PC-9 (cell line): ENCODE measurements at places on chromosomes 7 and 10. TPM values are rescaled to one million over a fixed set of nuclear protein-coding genes. Genes with fewer than 3 reads are reported as not detected.

- no peaks in the 10 kb centered on the region for H3K36me3 ChIP-seq
- no peak overlapping the region for H3K4me3 ChIP-seq
- H3K27ac ChIP-seq: peak overlapping the region; percentile 99
- H3K27me3 ChIP-seq: no peaks in the 10 kb centered on the region
Measured at GRCh38 chr7:101125989-101126650, 784 bp upstream of the SERPINE1 start.

DNA sequence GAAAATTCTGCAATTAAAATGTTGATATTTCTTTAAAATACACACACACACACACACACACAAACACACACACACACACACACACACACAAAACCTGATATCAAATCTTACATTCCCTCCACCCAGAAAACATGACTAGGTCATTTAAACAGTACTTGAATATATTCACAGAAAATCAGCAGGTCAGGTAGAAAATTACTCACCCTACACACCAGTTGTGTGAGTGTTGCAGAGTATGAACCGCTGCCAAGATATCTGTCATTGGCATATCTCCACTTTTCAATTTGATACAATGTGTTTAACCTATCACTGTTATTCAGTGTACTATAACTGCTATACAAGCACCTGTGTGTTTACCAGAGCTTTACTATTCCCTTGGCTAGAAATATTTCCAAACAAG lies 283.6 kb upstream of the LRRTM3 start:
- H3K4me1 ChIP-seq: no peaks in the 10 kb centered on the region
- no peak for DNase-seq
- no peaks in the 10 kb centered on the region for H3K36me3 ChIP-seq
- H3K27ac ChIP-seq: no peak overlapping the region

GRCh38 chr10:73444457-73444856 lies 11.1 kb upstream of the MSS51 start:
- H3K27ac ChIP-seq: no peak overlapping the region
- DNase-seq: no peak
- no peak overlapping the region for H3K4me3 ChIP-seq
- no peaks in the 10 kb centered on the region for H3K4me1 ChIP-seq
- no peaks in the 10 kb centered on the region for H3K27me3 ChIP-seq

DNA sequence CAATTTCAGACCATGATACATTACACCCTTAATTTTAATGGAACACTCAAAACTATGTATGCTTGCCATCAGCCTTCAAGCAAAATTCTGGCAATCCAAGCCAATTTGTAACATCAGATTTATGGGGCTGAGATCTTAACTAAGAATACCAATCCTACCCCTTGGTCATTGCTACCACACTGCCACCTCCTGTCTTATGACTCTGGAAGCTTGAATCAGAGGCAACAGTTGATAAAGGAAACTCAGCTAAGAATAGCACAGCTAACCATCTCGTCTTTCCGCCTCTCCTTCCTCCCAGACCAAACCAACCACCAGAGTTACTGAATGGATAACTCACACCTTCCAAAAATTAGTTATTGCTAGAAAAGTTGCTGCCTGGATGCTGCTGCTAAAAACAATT lies 7.4 kb downstream of the IGF2BP3 start:
- peaks cover 54% of the 10 kb centered on the region; the same call in 1 of the 2 replicates for H3K36me3 ChIP-seq
- peaks cover 47% of the 10 kb centered on the region for H3K4me1 ChIP-seq
- peak; percentile 17 for DNase-seq
- peak overlapping the region; percentile 92; the same call in 1 of the 2 replicates for H3K27ac ChIP-seq
- no peaks in the 10 kb centered on the region for H3K27me3 ChIP-seq
- H3K4me3 ChIP-seq: peak overlapping the region; percentile 30; the same call in 1 of the 2 replicates

- no peak overlapping the region for H3K27ac ChIP-seq
- no peaks in the 10 kb centered on the region for H3K4me1 ChIP-seq
- DNase-seq: no peak
Measured at GRCh38 chr10:68284062-68285001, 47.5 kb upstream of the HNRNPH3 start.

DNA sequence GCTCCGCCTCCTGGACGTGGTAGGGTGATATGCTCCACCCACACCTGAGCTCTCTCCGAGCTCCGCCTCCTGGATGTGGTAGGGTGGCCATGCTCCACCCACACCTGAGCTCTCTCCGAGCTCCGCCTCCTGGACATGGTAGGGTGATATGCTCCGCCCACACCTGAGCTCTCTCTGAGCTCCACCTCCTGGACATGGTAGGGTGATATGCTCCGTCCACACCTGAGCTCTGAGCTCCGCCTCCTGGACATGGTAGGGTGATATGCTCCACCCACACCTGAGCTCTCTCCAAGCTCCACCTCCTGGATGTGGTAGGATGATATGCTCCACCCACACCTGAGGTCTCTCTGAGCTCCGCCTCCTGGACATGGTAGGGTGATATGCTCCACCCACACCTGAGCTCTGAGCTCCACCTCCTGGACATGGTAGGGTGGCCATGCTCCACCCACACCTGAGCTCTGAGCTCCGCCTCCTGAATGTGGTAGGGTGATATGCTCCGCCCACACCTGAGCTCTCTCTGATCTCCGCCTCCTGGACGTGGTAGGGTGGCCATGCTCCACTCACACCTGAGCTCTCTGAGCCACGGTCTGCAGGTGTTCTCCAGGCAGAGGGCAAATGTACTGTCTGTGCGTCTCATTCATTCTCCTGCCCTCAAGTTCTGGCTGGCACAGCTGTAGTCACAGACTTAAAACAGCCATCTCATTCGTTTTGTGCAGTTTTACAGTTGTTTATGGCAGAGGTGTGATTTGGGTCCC lies 252.4 kb downstream of the DIP2C start:
- H3K4me3 ChIP-seq: no peak overlapping the region
- no peaks in the 10 kb centered on the region for H3K36me3 ChIP-seq
- H3K27ac ChIP-seq: no peak overlapping the region
- peaks cover 26% of the 10 kb centered on the region; the same call in 1 of the 2 replicates for H3K27me3 ChIP-seq
- no peak for DNase-seq
- H3K4me1 ChIP-seq: no peaks in the 10 kb centered on the region

DNA sequence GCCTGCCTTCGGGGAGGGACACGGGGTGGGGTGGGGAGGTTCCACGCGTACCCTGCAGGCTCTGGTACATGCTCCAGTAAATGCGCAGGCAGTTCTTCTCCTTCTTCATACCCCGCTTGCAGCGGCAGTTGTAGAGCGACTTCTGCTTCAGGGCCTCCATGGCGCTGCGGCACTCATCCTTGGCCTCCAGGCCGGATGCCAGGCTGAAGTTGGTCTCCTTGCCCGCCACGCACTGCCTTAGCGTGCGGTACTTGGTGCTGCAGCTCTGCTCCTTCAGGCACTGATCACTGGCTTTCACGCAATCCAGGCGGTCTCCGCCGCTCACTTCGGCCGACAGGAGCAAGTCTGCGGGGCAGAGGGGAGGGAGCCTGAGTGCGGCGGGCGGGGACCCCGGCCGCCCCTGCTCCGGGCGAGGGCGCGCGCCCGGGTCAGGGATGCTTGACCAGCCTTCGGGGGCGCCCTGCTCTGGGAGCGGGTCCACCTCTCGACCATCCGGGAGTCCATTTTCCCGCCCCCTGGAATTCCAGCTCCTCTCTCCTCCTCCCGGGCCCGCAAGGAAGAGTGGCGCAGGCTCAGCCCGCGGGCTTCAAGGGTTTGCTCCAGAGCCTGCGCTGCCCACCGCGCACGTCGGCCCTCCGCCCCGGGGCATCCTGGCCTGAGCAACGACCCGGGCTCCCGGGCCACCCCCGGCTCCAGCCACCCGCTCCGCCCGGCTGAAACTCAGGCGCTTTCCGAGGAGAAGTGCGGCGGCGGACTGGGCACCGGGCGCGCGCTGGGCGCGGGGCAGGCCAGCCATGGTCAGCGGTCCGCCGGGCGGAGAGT lies 2.0 kb downstream of the GFRA1 start:
- no peak for DNase-seq
- no peak overlapping the region for H3K27ac ChIP-seq
- no peaks in the 10 kb centered on the region for H3K4me1 ChIP-seq
- no peaks in the 10 kb centered on the region for H3K36me3 ChIP-seq
- H3K4me3 ChIP-seq: no peak overlapping the region
- H3K27me3 ChIP-seq: no peaks in the 10 kb centered on the region

DNA sequence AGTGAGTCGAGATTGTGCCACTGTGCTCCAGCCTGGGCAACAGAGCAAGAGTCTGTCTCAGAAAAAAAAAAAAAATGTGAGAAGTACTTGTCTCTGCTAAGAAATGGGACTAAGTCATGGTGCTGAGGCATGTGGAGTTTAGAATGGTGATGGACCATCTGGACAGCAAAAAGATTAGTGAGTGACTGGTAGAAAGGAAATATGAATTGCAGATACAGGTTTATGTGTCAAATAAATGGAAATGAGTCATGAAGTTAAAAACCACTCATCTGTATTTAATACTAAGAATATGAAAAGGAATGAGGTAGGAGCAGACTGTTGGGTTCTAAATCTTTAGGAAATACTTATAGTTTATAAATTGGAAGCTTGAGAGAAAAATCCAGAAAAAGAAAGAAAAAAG lies 625.7 kb upstream of the ANKRD30A start:
- H3K36me3 ChIP-seq: no peaks in the 10 kb centered on the region
- no peak overlapping the region for H3K27ac ChIP-seq
- no peaks in the 10 kb centered on the region for H3K4me1 ChIP-seq
- H3K27me3 ChIP-seq: 0 out of 2 replicates have a peak, but pooled peaks cover 4% of the 10 kb centered on the region

- no peak overlapping the region for H3K4me3 ChIP-seq
- no peaks in the 10 kb centered on the region for H3K4me1 ChIP-seq
- no peak overlapping the region for H3K27ac ChIP-seq
- no peaks in the 10 kb centered on the region for H3K36me3 ChIP-seq
- no peak for DNase-seq
- no peaks in the 10 kb centered on the region for H3K27me3 ChIP-seq
Measured at GRCh38 chr7:117323305-117323850, 520 bp upstream of the WNT2 start.

GRCh38 chr10:29761916-29762315 lies 127.1 kb upstream of the SVIL start:
- H3K4me3 ChIP-seq: no peak overlapping the region
- no peaks in the 10 kb centered on the region for H3K27me3 ChIP-seq
- no peaks in the 10 kb centered on the region for H3K36me3 ChIP-seq
- H3K27ac ChIP-seq: no peak overlapping the region
- DNase-seq: no peak

DNA sequence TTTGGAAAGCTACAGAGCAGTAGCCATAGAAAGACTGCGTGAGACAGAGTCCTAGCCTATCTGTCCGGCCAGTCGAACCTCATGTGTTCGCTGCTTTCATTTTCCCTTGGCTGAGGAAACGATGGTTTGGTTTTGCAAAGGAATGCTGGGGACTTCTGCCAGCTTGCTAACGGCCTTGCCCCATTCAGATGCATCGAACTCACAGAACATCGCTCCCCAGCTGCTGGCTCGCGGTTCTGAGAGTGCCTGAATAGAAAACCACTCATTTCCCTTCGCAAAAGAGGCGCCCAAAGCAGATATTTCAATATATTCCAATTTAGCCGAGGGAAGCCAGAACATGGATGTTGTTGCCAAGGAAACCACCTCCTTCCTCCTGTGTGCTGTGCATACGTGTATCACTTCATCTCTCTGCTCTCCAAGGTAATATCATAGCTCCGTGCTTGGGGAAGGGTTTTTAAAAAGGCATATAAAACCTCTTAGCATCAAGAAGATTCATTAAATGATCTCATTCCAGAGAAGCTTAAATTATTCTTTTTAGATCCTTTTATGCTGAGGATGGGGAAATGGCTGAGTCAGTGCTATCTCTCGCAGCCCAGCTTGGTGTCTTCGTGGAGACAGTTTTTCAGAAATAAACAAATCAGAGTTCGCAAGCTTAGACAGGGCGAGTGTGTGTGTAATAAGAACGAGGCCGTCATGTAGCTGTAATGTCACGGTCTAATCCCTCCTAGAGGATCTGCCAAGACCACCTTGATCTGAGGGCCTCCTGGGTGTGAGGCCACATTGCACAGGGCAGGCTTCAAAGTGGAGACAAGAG lies 215.2 kb downstream of the RPS24 start:
- H3K4me3 ChIP-seq: no peak overlapping the region
- no peaks in the 10 kb centered on the region for H3K36me3 ChIP-seq
- H3K27ac ChIP-seq: no peak overlapping the region
- no peaks in the 10 kb centered on the region for H3K4me1 ChIP-seq
- no peaks in the 10 kb centered on the region for H3K27me3 ChIP-seq

DNA sequence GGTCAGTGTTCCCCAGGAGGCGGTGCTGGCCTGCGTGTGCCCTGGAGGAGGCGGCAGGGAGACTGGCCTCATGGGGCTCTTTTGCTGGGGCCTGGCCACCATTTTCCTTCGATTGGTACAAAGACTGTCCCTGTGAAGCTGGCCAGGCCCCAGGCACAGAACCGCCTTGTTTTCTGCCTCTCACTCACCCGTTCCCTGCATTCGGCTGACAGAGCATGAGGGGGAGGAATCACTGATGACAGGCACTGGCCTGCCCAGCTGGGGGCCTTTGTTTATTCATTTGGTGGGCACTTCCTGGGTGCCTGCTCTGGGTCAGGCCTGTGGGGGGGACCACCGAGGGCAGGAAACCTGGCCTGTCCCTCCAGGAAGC lies 139.2 kb downstream of the FAM53B start:
- H3K4me3 ChIP-seq: no peak overlapping the region
- no peaks in the 10 kb centered on the region for H3K4me1 ChIP-seq
- no peaks in the 10 kb centered on the region for H3K27me3 ChIP-seq
- no peak for DNase-seq

DNA sequence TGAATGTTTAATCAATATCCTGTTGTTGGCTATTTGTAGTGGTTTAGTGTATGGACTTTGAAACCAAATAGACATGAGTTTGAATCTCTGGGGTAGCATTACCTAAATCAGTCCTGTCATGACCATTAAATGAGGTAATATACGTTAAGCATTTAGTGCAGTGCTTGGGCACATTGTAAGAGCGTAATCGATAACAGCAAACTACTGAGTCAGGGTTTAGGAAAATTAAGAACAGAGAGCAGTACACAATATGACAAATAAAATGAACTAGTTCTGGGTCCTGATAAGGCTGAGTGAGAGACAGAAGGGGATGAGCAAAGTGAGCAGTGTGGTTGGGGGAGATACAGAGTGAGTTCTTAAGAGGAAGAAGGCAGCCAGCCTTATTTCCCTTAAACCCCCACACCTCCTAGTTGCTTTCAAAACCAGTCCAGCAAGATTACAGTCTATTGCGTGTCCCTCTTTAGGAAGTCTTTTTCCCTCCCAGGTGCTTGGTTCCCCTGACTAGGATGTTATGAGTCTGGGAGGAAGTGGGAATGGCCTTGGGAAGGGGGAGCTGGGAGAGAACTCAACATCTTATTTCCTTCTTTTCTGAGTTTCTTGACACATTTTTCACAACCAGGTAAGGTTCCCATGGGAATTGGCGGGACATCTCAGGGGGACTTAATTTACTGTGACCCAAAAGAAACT lies 171.0 kb downstream of the SND1 start:
- H3K27me3 ChIP-seq: no peaks in the 10 kb centered on the region
- H3K4me1 ChIP-seq: peaks cover 23% of the 10 kb centered on the region
- no peak overlapping the region for H3K4me3 ChIP-seq
- peak overlapping the region; percentile 73 for H3K27ac ChIP-seq
- H3K36me3 ChIP-seq: no peaks in the 10 kb centered on the region
- DNase-seq: peak; percentile 43

DEPP1 gene
- total RNA-seq: 13.2 and 15.1 TPM in 2 replicates

SFTPA1 gene
- not detected in 2 replicates for total RNA-seq

C7orf33 gene
- not detected in 2 replicates for total RNA-seq

THAP5 gene
- total RNA-seq: 20.8 and 28.5 TPM in 2 replicates

OPN1SW gene
- total RNA-seq: not detected in 2 replicates

GPR141 gene
- not detected in 2 replicates for total RNA-seq

ELAPOR2 gene
- total RNA-seq: 10.1 and 11.0 TPM in 2 replicates

ASB10 gene
- not detected in 2 replicates for total RNA-seq

TSPAN12 gene
- total RNA-seq: 5.8 and 6.1 TPM in 2 replicates

GALNT17 gene
- total RNA-seq: not detected in 2 replicates

CXCL12 gene
- total RNA-seq: not detected in 2 replicates

DNA2 gene
- 27.5 and 33.4 TPM in 2 replicates for total RNA-seq

RHOBTB1 gene
- total RNA-seq: 5.2 and 7.8 TPM in 2 replicates
